ENCODE measurements at places on chromosomes 5 and 9.
A peak's percentile ranks its signal among the peaks of the same experiment; 100 is the strongest.

GRCh38 chr5:133944263-133945185 is 23.9 kb downstream of the C5orf15 start:
- peak; percentile 63 for DNase-seq

- DNase-seq: no peak
These were observed 188.6 kb downstream of the HINT1 start for GRCh38 chr5:130976493-130976892.

DNA sequence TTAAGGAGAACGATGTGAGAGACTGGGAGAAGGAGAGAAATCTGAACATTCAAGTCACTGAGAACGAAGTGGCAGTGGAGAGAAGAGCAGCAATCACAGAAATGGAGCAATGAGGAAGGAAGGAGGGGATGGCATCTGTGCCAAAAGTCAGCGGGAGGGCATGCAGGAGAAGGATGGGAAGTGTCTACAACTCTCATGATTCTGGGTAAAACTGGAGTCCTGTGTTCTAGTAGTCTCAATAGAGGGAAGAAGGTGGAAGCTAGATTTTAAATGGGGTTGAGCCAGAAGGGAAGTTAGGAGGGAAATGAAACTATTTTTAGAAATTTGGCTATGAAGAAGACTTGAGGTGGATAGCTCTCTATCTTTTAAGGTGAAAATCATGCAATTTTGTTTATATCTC is 39.1 kb upstream of the SPATA31C2 start:
- no peak for DNase-seq

DNA sequence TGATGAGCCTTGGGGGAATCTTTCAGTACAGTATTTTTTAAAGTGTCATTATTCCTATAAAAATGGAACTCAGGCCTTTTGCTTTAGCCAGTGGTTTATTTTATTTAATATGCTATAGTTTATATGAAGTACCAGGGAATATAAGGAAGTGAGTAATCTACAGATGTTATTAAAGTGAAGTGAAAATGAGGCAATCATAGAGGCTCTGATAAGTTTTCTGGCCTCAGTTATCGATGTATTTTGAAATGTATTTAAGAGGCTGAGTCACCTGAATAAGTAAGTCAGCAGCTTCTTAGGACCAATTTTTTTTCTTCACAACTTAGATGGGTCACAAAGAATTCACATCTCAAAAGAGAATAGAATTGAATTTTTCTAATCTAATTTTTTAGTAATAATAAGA is 829.0 kb downstream of the DNAH5 start:
- peak; percentile 32 for DNase-seq

DNA sequence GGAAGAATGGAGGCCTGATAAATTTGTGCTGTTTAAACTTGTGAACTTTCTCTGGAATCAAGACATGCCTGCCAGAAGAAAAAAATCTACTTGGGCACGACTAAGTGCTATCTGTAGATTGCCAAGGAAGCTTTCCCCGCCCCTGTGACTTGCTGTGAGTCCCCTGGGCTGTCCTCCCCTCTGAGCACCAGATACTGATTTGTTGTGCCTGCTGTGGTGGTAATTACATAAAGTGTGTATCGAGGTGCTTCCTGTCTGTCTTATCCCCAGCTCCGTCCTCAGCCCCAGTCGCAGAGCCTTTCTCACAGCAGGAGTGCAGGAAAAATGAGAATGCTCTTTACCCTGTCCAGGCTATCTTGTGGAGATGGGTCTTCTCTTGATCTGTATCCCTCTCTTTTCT is 53.9 kb downstream of the TRIO start:
- no peak for DNase-seq

DNA sequence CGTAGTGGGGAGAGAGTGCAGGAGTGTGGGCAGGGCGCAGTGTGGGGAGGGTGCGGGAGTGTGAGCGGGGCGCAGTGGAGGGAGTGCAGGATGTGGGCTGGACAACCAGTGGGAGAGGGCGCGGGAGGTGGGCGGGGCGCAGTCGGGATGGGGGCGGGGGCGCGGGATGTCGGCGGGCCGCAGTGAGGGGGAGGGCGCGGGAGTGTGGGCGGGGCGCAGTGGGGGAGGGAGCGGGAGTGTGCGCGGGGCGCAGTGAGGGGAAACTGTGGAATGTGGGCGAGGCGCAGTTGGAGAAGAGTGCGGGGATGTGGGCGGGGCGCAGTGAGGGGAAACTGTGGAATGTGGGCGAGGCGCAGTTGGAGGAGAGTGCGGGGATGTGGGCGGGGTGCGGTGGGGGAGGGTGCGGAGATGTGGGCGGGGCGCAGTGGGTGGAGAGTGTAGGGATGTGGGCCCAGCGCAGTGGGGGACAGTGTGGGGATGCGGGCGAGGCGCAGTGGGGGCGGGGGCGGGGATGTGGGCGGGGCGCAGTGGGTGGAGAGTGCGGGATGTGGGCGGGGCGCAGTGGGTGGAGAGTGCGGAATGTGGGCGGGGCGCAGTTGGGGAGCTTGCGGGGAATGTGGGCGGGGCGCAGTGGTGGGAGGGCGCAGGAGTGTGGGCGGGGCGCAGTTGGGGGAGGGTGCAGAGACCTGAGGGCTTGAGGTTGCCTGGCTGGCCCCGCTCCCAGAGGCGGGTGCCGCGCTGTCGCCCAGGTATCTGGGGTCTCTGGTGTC is at the start of gene NXNL2:
Gene NXNL2, plus strand, starts transcription at position 723 of the 770 bp plus-strand sequence. CDS start 257 bp downstream, outside the sequence.
- peak; percentile 86 for DNase-seq

DNA sequence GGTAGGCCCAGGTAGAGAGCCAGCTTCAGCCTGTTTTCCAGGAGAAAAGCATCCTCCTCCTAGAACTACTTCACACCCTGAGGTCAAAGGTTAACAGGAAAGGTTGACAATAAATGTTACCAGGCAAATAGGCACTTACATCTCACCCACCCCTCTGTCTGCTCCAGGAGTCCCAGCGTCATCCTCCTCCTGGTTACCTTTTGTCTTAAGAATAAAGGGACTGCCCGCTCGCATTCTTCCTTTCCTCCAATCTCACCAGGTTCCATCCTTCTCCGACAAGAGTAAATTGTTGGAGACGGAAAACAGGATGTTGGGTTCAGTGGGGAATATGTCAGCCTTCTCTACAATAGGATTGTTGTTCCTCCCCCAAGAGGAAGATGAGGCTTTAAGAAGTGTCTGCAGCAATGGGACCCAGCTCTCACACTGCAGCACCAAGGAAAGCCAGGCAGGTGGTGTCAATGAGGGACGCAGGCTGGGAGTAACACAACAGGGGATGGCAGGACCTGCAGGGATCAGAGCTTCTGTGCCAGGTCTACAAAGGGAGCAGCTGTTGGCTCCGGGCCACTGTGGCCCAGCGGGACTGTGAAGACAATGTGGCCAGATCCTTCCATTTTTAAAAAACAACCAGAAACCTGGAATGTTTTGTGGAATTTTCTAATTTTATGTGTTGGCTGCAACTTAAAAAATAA is 29.0 kb downstream of the FAT2 start:
- no peak for DNase-seq

DNA sequence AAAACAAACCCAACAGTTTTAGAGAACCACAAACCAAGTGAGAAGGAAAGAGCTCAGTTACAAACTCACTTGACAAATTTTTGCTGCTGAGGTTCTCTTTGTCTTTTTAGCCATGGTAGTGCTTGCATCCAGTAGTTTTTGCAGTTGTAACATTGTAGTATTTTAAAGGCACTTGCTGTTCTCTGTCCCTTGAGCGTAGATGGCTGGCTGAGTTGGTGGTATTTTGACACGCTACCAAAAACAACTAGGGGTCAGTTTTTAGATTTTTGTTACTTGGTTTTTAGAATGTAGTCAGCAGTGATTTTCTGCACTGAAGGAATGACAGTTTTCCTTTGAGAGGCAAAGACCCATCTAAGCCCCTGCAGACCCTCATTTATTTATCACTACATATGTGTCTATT is 58.0 kb downstream of the TLE4 start:
- no peak for DNase-seq

DNA sequence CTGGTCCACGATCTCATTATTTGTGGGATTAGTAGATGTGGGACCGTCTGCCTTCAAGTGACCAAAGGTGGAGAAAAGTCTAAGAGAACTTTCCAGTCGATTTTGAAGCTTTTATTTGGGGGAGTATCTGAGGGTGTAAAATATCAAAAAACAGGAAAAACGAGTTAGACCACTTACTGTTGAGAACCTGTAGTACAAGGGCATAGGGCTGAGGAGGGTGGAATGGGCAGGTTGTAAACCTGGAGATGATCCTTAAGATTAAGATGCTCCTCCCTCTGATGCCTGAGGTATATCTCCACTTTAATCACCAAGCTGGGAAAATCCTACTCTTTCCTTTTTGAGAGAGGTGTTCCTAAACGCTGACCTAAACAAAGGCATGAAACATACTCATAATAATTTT is 32.0 kb upstream of the GTF2H2C start:
- DNase-seq: peak; percentile 70

DNA sequence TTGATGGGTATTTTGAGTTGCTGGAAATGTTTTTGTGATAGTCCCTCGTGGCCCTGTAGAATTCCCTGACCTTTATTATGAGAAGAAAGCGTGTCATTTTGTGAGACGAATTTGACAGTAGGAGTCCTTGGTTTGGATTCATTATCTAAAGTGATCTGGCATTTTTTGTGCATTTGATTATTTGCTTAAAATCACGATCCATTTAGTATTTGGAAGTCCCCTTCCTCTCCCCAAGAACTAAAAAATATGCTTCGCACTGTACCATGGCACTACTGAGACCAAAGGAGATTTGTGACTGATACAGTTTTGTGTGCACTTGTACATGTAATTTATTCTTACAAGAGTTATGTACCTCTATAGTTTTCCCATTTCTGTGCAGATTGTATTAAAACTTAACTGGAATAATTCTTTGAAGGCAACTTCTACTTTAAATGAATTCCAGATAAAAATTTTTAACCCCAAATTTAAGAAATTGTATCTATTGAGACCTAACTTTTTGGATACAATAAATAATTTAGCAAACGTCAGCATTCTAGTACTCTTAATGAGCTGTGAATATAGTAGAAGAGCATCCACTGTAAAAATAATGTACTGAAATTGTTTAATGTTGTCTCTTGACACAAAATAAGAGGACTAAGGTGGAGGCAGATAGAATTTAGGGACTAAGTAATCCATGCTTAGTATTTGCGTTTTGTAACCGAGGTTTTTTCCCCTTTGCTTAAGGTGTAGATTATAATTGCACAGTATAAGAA is 2.1 kb downstream of the MAP3K1 start:
- no peak for DNase-seq

DNA sequence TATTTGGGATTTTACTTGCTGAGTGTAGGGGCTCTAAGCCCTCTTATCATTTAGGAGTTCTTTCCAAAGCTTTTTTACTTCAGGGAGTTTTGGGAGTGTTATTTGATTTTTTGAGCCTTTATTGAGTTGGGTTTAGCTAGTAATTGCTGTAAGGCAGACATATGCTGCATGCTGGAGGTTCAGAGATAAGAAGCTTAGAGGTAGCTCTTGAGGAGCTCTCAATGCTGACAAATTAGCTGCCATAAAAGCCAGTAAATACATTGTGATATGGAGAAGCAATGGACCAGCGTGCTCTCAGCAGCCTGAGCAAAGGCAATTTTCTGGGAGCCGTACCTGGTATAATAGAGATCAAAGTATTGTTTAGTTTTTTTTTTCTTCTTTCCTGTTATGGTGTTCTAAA is 11.6 kb downstream of the ARHGEF28 start:
- DNase-seq: no peak

- no peak for DNase-seq
These were observed 106.2 kb upstream of the LMX1B start for GRCh38 chr9:126507318-126508109.

DNA sequence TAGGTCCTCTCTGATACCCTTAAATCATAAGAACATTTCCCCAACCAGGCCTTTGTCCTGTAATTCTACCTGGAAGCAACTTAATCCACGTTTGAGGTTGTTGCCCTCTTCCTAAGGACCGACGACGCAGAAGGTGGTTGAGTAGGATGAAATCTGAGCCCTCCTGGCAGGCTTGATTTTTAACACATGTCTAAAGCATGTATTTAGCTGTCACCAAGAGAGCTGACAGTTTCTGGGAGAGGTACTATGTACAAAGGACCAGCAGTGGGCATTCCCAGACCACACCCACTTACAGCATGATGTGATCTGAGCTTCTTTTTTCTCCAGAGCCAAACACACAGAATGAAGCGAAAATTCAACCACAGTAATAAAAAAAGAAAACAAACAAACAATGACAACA is 260.9 kb downstream of the SH3GL2 start:
- DNase-seq: no peak

- DNase-seq: no peak
These were observed 23.5 kb upstream of the ERAP2 start for GRCh38 chr5:96852759-96853158.

DNA sequence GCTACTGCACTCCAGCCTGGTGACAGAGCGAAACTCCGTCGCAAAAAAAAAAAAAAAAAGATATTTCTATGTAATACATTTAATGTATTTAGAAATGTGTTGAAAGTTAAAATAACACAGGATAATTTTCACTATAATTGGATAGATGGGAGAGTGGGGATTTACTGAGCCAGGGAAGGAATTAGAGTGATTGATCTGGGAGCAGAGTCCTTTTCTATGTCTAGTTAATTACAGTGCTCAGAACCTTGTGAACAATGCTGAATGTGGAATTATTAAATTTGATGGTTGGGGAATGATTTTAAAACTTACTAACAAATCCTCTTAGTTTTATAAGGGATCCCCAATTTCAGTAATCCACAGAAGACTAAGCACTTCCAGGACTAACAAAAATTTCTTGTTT is 239.7 kb downstream of the CSNK1G3 start:
- DNase-seq: no peak

- DNase-seq: peak; percentile 19
These were observed at the start of gene CDH10 for GRCh38 chr5:24644761-24645160. Gene CDH10, minus strand, starts transcription at chr5:24644978. Its CDS starts 51,488 bp downstream, at chr5:24593490.

- peak; percentile 85 for DNase-seq
These were observed 393.7 kb upstream of the PDE4D start for GRCh38 chr5:60287174-60287771.

DNA sequence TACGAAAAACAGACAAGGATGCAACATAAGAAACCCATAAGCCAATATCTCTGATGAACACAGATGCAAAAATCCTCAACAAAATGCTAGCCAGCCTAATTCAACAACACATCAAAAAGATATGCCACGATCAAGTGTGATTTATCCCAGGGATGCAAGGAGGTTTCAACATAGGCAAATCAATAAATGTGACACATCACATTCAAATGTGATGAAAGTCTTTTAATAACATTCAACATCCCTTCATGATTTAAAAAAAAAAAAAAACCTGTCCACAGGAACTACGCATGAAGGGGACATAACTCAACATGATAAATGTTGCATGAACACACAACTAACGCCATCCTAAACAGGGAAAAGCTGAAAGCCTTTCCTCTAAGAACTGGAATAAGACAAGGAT is 102.2 kb downstream of the PLPP1 start:
- DNase-seq: no peak

DNA sequence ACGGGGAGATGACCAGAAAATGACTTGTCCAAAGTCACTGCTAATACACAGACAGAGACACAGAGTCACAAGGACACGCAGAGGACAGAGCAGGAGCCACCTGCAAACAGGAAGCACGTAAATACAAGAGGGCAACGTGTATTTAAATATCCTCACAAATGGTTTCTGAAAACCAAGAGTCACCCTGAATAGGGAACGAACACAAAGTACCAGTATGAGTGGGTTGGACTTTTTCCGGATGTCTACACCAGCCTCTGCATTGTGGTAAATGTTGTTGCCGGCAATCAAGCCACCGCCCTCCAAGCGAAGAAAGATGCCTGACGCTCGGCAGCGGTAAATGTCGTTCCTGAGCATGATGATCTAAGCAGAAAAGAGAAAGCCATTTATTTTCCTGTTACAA is 44.5 kb downstream of the FBXO10 start:
- no peak for DNase-seq

Measured in epithelial cell of esophagus (primary cell).